ENCODE measurements at places on chromosomes 11 and 22.

- DNase-seq = no peak
Observed at GRCh38 chr11:122616718-122617117, 38.8 kb upstream of the UBASH3B start.

DNA sequence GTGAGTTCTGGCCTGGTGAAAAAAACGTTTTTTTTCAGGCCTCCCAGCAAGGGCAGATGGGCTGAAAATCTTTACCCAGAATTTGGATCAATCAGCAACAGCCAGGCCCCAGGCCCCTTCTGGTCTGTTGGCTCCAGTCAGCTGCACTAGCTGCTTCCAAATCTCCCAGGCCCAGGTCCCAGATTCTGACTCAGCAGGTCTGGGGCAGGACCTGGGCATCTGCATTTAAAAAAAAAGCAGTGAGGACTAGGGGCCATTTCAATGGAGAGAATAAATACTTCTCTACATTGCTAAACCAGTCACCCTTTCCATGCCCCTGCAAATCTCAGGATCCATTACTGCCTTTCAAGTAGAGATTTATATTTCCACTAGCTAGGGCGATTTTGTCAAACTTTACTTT, 4.3 kb downstream of the SLC15A3 start:
- DNase-seq = no peak

- no peak for DNase-seq
Observed at GRCh38 chr11:114782650-114783310, 104.5 kb downstream of the NXPE2 start.

DNA sequence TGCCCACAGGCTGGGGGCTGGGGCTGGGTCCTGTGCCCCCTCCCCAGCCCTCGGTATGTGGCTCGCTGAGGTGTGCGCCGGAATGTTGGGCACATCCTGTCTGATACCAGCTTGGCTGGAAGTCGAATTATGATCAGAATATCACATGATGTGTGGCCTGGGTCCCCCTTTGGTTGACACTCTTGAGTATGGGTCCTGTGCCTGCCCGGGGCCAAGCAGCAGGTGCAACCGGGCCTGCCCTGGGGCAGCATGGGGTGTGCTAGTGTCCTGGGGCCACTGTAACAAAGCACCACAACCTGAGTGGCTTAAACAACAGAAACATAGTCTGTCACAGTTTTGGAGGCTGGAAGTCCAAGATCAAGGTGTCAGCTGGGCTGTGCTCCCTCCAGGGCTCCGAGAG, 52.7 kb downstream of the PARVB start:
- DNase-seq = no peak

GRCh38 chr11:57163160-57163868, 18.4 kb upstream of the LRRC55 start:
- DNase-seq = peak; percentile 25

- DNase-seq = no peak
Observed at GRCh38 chr11:111272420-111272819, 25.9 kb upstream of the POU2AF3 start.

Measured in NCI-H524 treated with DMSO at 0.1 percent for 48 hours (cell line).